ENCODE measurements at places on chromosomes 13 and 19. TPM values are rescaled to one million over a fixed set of nuclear protein-coding genes. Genes with fewer than 3 reads are reported as not detected.

Gene SIGLEC12
- total RNA-seq: not detected

GRCh38 chr13:42996584-42996983 is 4.5 kb upstream of the EPSTI1 start:
- no peak for DNase-seq

- no peak for DNase-seq
These were observed 11.2 kb upstream of the PROZ start for GRCh38 chr13:113147206-113147605.

GRCh38 chr13:52921194-52921593 is 72.8 kb upstream of the PCDH8 start:
- no peak for DNase-seq
